ENCODE measurements at places on chromosomes 4 and X. TPM values are rescaled to one million over a fixed set of nuclear protein-coding genes. Genes with fewer than 3 reads are reported as not detected.

Gene PNMA5
- not detected for total RNA-seq

Gene DCHS2
- total RNA-seq = 0.42 TPM

Gene MRPL1
- total RNA-seq = 16.6 TPM

Gene MAGEA2
- total RNA-seq = not detected

GRCh38 chrX:117291760-117292159 lies 824.9 kb downstream of the KLHL13 start:
- DNase-seq = no peak

- no peak for DNase-seq
These were observed 41.7 kb downstream of the PRPS1 start for GRCh38 chrX:107669885-107670628.

DNA sequence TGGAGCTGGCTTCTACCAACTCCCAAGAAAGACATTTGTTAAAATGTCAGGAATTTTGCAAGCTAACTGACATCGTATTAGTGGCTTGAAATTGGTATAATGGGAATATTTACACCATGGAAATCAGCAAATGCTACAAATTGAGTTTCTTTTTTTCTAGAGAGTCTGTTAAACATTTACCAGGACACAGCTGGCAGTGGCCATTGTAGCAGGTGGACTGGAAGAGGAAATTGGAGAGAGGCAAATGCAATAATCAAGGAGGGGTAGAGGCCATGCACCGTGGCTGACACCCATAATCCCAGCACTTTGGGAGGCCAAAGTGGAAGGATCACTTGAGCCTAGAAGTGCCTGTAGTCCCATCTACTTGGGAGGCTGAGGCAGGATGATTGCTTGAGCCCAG lies 32.9 kb upstream of the TSR2 start:
- DNase-seq = no peak

GRCh38 chr4:75679876-75680575 lies 6.8 kb upstream of the G3BP2 start:
- DNase-seq = no peak

DNA sequence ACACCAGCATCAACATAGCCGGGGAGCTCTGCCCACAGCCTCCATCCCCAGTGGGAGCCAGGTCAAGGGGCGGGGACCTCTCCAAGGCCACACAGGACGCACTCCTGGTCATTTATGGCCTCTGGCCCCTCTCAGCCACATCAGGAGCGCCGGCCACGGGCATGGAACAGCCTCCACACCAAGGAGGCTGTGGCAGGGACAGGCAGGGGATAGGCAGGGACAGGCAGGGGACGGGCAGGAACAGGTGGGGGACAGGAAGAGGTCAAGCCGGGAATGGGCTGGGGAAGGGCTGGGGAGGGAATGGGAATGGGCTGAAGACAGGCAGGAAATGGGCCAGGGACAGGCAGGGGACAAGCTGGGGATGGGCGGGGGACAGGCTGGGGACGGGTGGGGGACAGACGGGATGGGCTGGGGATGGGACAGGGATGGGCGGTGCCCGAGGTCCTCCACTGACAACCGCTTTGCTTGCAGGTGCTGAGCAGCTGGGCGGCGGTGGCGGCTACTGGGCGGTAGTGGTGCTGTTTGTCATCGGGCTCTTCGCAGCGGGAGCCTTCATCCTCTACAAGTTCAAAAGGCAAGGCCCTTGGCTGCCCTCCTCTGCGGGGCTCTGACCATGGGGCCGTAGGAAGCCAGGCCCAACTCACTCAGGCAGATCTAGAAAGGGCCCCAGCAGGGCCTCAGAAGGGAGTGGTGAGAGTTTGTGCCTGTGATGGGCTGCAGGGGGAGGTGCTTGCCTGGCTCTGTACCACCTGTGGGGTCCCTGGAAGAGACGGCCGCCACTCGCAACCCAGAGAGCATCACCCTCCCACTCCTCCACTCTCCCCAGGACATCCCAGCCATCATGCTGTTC lies 205.6 kb downstream of the AFAP1 start:
- DNase-seq = no peak

DNA sequence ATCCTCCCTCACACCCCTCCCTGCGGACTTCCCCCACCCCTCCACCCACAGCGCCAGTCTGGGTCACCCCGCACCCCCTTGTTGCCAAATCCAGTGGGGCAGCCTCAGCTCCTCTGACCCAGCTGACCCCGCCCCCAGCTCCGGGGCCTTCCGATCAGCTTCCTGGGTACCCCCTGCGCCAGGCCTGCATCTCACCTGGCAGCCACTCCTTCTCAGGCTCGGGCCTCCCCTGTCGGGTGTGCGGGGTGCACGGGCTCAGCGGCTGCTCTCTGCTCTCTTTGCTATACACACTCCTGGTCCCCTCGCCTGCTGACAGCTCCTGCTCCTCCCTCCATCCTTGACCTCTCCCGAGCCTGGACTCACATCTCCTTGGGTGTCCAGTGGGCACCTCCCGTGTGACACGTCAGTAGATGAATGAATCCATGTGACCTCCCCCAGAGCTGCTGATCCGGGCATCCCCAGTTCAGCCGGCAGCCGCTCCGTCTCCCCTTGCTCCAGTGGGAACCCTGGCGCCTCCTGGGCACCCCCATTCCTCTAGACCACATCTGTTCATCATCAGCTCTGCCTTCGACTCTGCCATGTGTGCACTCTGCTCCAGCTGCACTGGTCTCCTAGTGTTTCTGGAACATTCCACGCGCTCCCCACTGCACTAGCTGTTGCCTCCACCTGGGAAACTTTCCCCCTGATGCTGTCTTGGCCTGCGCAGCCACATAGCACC lies 9.9 kb downstream of the CFAP99 start:
- DNase-seq = no peak

DNA sequence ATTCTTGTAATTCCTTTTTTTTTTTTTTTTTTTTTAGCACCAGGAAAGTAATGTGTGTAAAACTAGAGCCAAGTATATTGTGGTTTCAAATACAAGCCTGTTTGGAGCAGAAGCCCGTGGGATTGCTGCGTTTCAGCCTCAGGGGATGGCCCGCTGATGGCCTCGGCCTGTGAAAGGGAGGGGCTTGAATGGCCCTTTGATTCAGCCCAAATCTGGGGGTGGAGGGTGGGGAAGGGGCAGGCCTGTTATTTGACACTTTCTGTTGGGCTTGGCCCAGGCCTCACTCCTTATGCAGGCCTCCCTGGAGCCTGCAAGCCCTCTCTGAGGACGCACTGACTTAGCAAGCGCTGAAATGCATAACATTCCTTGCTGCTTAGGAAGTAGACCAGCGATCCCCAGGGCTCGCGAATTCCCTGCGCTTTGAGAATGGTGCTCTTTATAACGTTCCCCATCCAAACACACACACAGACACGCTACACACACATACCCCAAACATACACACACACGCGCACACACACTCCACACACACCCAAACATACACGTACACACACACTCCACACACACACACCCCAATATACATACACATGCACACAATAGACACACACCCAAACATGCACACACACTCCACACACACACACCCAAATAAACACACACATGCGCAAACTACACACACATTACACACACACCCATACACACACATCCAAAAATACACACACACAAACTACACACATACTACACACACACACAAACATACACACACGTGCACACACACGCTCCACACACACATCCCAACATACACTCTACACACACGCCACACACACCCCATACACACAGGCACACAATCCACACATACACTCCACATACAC lies 29.6 kb downstream of the TLR10 start:
- peak; percentile 92 for DNase-seq
